ENCODE measurements at places on chromosomes 5 and 9.

DNA sequence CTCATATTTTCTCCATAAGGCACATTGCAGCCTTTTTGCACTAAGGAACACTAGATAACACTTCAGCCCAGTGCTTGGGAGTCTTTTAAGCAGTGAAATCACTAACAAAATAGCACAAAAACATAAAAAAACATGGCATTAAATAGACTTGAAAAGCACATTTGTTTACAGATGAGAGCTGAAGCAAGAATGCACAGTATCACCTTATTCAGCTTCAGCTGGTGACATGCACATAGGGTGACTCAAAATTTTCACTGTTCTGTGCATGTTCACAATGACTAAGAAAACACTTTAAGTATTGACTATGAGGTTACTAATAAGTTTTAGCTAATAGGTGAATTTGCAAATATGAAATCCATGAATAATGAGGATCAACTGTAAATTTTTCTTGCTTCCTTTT, 293.9 kb upstream of the TARS1 start:
- DNase-seq: no peak

- DNase-seq: no peak
Observed at GRCh38 chr5:95446560-95447221, 55.5 kb downstream of the FAM81B start.

DNA sequence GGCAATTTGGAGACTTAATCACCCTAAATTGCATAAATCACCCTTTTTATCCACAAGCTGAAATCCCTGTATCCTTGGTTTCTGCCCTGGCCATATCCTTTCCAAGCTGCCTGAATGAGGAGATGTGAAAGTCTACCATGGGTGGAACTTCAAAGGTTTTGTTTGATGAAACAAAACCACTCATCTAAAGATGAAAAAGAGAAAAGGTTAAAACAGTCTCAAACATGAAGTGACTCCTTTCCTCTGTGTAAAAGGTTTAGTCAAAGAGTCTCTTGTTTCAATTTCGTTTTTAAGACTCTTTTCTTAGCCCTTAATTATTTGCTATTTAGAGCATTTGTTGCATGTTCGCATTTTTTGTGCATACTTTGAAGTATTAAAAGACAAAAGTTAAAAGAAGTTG, 11.2 kb downstream of the SLC45A2 start:
- DNase-seq: no peak

DNA sequence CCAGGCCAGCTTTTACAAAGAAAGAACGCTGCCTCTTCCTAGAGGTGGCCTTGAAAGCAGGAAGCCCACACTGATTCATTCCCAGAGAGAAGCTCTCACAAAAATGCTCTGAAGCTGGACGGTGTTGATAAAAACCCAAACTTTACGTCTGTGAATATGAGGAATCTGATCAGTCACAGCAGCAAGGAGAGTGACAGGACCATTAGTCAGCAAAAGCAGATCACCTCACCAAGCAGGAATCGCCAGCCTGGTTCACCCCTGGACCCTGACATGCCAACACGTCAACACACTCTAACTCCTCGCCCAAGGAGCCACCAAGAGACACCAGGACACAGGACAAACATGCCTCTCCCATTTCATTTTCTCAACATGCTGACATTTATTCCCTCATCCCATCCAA, 70.6 kb upstream of the ZNF622 start:
- no peak for DNase-seq

- no peak for DNase-seq
Observed at GRCh38 chr5:120463006-120463680, 957 bp upstream of the PRR16 start.

- DNase-seq: no peak
Observed at GRCh38 chr5:123369371-123369968, 53.7 kb downstream of the CEP120 start.

GRCh38 chr5:122404018-122404417, 92.0 kb downstream of the SNCAIP start:
- no peak for DNase-seq

DNA sequence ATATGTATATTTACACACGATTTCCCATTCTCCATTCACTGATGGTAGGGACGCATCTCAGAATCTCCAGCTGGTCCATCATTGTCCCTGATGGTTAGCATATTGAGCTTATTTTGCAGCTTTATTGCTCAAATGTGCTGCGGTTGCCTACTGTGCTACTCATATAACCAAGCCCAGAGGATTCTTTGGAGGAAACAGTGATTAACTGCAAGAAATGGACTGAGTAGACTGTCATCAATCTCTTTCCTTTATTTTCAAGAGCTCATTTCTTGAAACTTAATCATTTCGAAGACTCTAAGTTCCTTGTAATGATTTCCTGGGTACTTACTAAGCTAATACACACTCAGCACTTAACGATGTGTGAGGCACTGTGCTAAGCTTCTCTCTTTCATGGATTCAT, 119.0 kb downstream of the MAT2B start:
- no peak for DNase-seq

GRCh38 chr9:125867751-125868415, 120.7 kb downstream of the PBX3 start:
- no peak for DNase-seq

DNA sequence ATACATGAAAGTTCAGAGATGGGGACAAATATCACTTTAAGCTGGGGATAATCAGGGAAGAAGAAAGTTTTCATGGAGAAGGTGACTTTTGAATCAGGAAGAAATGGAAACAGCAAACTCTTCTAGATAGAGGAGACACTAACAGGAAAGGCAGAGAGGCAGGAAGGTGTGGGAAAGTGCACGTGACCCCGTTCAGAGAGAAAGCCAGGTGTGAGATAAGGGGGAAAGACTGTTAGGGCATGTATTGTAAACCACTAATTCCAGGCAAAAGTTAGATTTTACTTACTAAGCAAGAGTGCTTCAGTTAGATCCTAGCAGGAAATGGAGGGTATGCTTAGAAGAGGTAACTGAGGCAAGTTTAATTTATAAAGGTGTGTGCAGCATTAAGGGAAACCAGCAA, 58.5 kb downstream of the PDCD1LG2 start:
- DNase-seq: no peak

DNA sequence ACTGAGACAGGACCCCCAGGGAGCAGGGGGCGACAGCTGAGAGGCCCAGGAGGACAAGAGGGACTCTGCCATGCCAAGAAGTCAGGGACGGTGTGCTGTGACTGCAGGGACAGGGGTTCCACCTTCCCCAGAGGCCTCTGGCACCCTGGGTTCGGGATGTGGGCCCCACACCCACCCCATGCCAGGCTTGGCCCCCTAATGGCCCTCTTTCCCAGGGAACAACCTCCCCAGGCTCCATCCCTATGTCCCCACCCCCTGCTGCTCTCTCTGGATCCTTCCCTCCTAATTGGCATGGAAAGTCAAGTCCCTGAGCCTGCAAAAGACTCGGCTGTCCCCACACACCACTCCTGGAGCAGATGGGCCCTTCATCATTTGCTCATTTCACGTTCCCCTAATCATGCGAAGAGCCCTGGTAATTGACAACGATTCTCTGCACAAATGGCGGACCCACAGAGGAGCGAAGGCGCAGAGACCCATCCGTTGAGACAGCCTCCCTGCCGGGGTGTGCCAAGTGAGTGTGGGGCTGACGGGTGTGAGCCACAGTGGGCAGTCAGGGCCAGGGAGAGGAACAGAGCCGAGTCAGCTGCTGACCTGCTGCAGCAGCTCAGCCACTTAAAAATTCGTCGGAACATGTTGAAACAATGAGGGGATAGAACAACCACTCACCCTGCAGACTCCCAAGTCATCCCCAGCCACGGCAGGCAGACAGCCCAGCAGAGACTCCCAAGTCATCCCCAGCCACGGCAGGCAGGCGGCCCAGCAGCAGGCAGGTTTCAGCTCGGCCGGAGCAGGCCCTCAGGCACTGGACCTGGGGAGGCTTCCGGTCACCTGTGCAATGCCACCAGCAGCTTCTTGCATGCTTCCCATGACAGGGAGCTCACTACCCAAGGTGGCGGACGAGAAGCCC, 109.0 kb downstream of the VAV2 start:
- DNase-seq: no peak

GRCh38 chr5:181044093-181044599, 4.1 kb downstream of the BTNL9 start:
- DNase-seq: no peak

GRCh38 chr9:14314929-14315874, 1.3 kb upstream of the NFIB start:
- DNase-seq: peak; percentile 11

GRCh38 chr5:108418197-108418596, 36.3 kb upstream of the FBXL17 start:
- no peak for DNase-seq

DNA sequence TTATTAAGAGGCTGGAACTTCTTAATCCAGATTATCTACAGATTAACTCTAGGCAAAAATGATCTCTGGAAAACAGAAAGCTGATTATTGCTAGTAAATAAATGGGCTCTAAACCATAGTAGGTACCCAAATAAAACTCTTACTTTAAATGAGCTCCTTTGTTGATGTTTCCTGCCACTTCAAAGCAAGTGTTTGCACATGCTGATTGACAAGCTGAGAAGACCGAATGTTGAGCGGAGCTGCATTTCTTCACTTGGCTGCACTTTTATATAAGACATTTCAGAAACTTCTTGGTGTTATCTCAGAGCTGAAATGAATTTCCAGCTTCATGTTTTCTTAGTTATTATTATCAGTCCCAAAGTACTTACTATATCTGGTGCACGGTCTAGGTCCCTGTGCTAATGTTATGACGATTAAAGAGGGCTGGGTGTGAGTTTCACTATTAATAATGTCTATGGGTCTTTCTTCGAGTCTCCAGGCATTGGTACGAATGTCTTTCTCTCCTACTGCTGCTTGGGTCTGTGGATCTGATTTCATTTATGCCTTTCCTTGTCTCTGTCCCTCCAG, 58.6 kb upstream of the CTXN3 start:
- no peak for DNase-seq

DNA sequence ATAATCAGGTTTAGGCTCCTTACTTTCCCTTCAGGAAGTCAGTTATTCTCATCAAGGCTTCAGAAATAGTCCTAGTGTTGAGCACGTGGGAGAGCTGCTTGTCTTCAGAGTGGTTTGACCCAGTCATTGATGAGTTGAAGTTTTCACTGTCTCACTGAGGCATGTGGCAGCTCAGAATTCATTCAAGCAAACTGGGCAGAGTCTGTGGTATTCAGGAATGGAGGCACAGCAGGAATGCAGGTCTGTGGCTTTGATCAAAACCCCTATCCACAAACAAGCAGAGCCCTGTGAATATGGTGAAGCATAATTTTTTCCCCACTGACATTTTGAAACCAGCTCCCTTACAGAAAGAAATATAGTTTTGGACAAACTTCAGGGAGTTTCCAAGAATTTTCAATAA, 207.3 kb downstream of the CD180 start:
- no peak for DNase-seq
